ENCODE measurements at places on chromosomes 2 and 18.

DNA sequence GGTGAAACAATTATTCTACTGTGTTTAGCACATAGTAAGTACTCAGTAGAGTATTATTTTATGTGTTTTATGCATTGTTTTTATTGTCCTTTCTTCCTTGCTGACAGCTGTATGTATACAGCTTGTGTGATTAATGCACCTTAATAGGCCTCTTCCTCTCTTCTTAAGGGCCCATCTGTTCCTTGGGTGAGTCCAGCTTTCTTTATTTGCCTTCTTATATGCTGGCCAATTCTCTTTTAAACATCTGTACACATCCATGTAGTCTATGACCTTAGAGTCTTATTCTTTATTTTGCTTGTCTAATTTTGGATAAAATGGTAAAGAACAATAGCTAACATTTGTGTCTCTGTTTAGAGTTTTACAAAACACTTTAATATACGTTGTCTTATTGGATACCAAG is 333.7 kb upstream of the MEIS1 start:
- no peak for DNase-seq

DNA sequence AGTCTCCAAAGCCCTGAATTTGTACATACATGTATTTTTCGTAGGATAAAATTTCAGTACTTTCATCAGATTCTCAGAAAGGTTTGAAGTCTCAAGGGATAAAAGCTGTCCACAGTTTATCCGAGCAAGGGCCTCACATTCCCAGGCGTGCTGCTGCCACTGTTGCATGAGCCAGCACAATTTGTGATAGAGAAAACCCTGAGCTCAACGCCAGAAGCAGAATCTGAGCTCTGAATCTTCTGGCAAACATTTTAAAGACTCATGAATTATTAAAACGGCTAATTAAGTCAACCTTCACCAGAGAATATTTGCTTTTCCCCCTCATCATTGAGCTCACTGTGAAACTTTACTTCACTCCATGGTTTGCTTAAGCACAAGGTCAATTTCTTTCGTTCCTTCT is 38.5 kb upstream of the STPG4 start:
- DNase-seq, result no peak

- DNase-seq, result no peak
Observed at GRCh38 chr18:24181806-24182205, 42.9 kb downstream of the CABYR start.

GRCh38 chr2:240717181-240717641 is 25.5 kb downstream of the AQP12A start:
- no peak for DNase-seq

DNA sequence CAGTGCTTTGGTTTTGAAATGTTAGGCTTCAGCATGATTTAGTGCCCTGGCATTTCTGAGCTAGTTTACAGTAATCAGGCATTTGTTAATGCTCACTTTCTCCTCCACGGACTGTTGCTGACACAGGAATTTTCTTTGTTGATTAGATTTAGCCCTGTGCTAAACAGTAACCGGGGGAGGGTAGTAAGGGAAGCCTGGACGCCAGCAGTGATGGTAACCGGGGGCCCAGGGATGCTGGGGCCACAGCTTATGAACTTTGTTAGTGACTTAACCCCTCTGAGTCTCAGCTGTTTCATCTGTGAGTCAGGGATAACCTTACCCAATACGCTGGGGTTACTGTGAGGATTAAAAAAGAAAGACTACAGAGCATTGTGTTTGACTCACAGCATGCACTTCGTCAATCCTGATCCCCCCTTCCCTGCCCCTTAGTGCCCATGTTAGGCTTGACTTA is 33.5 kb downstream of the KLHL29 start:
- peak; percentile 58 for DNase-seq

DNA sequence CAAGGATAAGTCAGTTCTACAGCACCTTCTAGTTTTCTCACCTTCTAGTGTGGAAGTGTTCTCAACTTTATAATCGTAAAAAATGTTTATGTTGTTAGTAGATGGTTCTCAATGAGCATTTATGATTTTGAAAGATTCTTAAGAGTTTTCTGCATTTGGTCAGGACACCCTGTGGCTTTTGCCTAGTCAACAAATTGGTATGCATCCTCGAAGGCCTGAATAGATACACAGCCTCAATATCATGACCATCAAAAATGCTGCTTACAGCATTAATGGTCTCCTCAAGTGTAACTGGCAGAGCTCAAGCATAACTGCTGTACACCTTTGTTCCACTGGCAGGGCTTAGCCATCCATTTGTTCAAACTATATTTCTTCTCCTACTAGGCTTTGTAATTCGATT is 96.7 kb downstream of the CRACDL start:
- DNase-seq, result no peak

DNA sequence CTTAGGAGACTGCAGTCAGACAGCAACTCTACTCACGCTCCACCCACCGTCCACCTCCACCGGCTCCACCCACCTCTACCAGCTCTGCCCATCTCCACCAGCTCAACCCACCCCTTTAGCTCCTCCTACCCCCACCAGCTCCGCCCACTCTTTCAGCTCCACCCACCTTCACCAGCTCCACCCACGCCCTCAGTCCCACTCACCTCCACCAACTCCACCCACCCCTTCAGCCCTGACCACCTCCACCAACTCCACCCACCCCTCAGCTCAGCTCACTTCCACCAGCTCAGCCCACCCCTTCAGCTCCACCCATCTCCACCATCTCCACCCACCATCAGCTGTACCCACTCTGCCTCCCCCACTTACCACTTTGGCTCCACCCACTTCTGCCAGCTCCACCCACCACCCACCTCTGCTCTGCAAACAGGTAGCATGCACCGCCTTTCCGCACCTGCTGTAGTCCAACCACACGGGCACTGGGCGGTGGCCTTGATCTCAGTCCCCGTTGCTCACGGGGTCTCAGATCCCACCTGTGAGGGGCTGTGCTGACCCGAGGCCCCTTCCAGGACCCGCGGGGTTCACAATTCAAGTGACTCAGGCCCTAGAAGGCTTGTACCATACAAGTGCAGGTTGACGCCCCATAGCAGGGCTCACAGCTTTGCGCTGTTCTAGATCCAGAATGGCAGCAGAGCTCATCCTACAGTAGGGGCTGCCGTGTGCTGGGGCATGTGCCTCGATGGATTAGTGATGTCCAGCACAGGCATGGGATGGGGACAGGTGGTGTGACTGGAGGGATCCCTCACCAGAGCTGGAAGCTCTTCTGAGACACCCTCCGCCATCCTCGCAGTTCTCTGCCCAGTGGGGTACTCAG is 77.2 kb upstream of the OTOS start:
- DNase-seq, result no peak

- no peak for DNase-seq
Observed at GRCh38 chr2:102252236-102252635, 59.1 kb upstream of the IL1RL1 start.

- DNase-seq, result no peak
Observed at GRCh38 chr2:214127170-214127569, 283.7 kb upstream of the VWC2L start.

DNA sequence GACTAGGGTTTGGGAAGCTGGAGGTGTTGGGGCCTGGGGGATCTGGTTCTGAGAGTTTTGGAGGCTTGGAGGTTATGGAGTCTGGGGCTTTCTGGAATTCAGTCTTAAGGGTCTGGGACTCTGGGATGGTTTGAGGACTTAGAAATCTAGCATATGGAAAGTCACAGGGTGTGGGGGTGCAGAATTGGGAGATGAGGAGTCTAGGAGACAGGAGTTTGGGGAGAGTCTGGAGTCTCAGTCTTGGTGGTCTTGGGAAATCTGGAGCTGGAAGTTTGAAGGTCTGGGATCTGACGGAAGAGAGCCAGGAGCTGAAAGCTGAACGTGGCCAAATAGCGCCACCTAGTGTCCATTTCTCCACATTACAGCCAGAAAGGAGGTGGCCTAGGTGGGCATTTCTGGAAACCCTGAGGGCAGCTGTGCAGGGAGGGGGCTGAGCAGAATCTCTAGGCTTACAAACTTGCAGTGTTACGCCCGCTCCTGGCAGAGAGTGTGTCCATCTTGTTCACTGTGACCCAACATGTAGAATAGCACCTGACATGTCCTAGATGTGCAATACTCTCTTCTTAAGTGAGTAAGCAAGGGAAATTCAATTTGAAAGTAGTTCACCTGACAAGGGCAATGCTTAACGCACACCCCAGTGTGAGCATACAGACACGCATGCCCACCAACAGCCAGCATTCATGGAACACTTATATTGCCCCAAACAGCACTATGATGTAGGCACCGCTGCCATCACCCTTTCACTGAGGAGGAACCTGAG is 204.8 kb downstream of the TFCP2L1 start:
- peak; percentile 81 for DNase-seq

DNA sequence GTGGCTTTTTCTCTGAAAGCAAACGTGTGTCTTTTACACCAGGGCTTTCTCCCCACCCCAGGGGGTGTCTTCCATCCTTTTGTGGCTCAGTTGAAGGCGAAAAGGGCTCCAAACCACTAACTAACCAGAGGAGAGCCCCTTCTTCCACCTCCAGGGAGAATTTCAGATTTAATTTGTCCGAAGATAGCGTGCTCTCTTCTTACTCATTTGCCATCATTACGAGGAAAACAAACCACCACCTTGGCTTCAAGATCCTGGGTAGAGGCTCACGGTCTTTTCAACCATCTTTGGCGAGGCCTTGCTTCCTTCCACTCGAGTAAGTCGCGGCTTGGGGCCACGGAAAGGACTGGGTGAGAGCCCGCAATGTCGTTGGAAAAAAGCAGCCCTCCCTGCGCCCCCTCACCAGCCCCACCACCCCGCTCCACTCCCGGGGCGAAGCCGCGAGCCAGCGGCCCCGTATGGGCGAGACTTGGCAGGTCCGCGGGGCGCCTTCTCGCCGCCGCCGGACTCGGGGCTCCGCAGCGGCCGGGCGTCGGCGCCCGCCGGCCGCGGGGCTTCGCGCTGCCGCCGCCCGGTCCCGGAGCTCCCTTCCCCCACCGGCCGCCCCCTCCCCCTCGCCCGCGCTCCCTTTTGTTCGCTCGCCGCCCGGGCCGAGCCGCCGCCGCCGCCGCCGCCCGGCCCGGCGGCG is 1.7 kb upstream of the ZNF532 start:
- no peak for DNase-seq

DNA sequence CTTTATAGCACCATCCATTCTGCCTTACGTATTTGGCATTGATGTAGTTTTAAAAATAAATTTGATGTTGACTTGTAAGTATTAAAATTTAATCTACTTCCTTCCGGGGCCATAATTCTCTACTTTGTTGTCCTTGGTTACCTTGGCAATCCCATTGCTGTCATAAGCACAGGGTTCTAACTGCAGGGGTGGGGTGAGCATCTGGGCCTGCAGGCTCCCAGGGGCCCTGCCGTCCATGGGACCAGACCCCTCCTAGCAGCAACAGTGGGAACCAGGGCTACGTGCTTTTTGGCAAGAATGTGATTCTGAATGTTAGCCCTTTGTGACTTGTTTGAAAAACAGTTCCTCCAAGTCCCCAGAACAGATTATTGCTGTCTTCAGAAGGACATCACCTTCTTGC is 4.9 kb downstream of the ASAP2 start:
- DNase-seq, result peak; percentile 18

DNA sequence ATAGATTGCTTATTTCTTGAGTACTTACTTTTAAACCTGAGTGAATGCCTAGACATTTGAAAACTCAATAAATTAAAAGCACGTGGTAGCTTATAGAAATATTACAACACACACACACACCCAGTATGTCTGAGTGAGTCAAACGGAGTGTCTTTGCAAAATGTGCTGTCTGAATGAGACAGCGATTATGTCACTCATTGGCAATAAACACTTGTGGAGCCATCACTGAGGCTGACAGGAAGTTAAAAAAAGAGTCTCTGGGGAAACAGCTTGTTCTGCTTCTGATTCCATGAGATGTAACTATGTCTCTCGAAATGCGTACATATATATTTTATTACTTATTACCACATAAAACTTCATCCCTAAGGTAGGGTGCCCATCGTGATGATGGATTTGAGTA is 22.3 kb upstream of the VPS4B start:
- DNase-seq, result no peak

- no peak for DNase-seq
Observed at GRCh38 chr2:120765678-120766469, 30.2 kb downstream of the GLI2 start.

DNA sequence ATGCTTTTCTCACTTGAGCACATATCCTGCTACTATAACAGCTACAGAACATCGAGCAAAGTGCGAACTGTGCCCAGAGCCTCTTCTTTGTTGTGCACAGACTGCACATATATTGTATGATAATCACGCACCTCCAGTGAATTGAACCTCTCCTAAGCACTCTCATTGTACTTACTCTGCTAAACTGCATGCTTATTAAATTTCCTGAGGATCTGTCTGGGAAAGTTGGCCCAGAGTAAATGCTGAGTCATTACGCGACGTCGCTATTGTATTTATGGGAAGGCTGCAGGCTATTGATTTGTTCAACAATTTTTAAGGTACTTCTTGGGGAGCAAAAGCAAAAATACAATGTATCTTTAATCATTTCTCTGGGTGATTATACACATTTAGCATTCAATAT is 399.6 kb upstream of the DSEL start:
- no peak for DNase-seq

DNA sequence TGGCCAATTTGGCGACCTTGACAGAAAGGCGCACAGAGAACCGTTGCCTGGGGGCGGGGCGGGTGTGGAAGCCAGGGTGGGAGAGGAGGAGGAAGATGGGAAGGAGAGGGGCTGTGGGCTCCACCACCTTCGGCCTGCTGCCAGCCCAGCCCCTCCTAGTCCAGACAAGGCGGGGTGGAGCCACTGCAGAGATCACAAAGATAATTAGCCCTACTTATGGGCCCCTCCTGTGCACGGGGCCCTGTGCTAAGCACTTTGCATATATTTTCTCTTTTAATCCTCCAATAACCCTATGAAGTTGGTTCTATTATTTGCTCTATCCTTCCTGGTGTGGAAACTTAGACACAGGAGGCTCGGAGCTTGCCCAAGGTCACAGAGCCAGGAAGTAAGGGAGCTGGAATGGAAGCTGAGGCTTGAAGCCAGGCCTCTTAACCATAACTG is 13.7 kb upstream of the ECEL1 start:
- DNase-seq, result no peak

- DNase-seq, result no peak
Observed at GRCh38 chr2:109322111-109322510, 193.1 kb downstream of the SH3RF3 start.

DNA sequence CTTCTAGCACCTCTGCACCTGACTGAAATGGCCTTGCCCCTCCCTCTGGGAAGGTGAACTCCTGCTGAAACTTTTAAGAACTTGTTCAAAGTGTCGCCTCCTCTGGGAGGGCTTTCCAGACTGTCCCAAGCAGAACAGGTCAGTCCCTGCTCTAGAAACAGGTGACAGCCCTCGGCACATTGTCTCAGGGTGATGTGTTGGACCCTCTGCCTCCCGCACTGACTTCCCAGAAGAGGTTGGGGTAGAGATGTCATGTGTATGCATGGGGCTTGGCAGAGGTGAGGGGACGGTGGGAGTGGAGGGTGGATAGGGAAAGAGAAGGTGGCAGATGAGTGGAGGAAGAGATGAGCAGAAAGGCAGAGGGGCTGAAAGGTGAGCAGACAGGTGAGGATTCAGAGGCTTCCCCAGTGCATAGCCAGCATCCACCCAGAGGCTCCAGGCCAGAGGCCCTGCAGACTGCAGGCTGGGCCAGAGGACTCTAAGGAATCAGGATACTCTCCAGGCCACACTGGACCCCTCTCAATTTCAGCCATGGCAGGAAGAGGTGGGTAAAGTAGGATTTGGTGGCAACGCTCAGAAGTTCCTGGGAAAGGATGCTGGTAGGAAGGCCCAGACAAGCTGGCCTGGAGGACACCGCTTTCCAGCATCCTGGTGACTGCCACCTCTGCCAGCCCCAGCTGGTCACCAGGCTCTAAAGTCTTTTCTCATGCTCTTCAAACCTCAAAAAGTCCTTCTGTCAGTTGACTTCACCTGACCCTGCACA is 24.8 kb upstream of the TNS1 start:
- DNase-seq, result peak; percentile 48

GRCh38 chr2:38215522-38215921 is 139.6 kb upstream of the CYP1B1 start:
- DNase-seq, result no peak
